ENCODE measurements at places on chromosomes 7 and 10.

- DNase-seq, result no peak
Observed at GRCh38 chr10:87068281-87068680, 26.4 kb downstream of the GLUD1 start.

- no peak for DNase-seq
Observed at GRCh38 chr10:96639899-96640298, 53.1 kb upstream of the TM9SF3 start.

GRCh38 chr10:29569795-29570194, 65.0 kb downstream of the SVIL start:
- DNase-seq, result no peak

GRCh38 chr10:12975266-12975665, 26.2 kb downstream of the CCDC3 start:
- DNase-seq, result peak; percentile 52

DNA sequence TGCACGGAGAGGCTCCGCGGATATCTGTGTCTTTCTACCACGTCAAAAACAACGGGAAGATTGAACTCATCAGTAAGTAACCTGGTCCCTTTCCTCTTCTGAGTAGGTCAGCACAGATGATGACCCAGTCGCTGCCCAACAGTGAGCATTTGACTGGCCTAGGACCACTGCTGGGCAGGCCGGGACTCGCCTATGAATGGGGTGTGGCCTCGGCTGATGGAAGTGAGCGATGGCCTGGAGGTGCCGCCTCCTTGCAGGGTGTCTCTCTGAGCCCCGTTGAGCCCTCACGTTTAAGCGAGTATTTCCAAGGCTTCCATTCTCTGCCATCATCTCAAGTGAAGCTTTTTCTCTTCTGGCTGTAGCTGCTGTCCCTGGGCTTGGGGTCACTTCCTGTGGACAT, 18.1 kb downstream of the EIF3B start:
- no peak for DNase-seq

- no peak for DNase-seq
Observed at GRCh38 chr10:31188792-31189406, 130.1 kb upstream of the ZEB1 start.

DNA sequence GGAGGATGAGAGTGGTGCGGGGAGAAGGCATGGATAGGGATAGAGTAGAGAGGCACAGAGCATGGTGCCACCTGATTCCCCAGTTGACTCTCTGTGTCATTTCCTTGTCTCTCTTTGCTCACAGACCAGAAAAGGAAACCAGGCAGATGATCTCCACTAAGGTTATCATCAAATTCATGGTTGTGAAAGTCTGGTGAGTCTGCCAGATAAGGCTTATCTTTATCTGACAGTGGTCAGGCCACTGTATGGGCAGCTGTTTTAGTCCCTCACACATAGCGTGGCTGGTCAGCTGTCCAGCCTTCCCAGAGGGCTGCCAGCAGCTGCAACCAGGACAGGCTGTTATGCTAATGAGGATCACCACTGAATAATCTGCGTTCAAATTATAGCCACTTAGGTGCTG, 99.0 kb downstream of the ADRA2A start:
- no peak for DNase-seq

DNA sequence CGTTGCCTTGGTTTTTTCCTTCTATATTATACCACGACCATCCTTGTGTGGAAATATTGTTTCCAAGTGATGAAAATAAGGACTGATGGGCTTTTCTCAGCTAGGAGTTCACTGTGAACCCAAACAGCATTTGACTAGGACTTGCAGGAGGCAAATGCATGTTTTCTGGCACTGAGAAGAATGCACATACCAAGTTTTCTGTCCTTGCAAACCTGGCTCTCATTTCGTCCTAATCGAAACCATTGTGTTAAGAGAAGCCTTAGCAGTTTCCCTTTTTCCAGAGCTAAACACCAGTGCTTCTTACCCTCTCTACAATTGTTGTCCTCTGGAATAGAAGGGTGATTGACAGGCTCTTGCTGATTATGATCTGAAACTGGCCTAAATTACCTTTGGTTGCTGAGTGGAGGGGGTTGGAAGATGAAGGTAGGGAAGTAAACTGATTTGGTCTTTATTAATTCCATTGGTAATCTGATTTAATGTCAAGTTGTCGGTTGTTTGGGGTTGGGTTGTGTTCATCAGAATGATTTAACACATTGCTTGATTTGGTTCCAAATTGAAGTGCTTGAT, 33.1 kb upstream of the ELMO1 start:
- DNase-seq, result no peak

DNA sequence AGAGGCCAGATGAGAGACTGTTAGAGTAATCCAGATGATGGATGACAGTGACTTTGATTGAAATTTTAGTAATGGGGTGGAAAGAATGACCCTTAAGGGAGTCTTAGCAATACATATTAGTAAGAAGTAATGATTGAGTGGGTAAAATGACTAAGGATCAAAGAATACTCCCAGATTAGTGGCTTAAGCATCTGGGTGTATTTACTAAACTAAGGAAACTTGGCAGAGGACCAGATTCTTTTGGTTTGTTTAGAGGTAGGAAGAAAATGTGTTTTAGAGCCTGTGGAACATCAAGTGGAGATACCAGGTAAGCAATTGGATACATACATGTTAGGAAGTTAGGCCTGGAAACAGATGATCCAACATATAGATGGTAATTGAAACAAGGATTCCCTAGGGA, 58.8 kb upstream of the ADRA2A start:
- no peak for DNase-seq

- DNase-seq, result no peak
Observed at GRCh38 chr10:44466236-44466635, 81.3 kb upstream of the CXCL12 start.

DNA sequence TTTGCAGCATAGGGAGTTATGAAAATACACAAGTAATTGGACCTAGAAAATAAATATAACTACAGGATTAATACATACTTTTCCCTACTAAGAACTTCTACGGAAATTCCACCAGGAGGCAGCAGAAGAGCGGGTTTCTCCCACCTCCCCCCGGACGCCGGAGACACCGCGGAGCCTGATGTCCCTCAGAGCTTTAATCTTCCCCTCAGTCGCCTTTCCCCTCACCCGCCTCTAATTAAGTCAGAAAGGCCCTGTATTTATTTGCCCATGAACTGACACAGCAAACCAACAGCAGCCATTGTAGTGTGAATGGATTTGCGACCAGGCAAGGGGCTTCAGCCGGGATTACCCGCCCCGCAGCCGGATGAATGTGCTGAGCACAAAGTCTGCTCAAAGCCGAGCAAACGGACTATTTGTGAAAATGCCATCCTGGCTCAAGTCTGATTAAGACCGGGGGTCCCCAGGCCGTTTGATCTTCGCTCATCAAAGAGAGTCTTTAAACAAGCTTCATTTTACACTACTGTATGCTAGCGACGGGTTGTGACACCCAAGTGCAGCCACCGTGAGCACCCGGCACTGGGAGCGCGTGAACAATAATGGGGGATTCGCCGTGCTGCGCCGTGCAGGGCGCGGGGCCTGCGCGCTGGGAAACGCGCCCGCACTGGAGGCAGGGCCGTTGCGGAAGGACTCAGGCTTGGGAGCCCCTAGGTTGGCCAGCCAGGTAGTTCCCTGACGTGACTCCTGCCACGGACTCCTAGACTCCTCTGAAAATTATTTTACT, 5.6 kb upstream of the DKK1 start:
- peak; percentile 79 for DNase-seq

GRCh38 chr7:26841003-26841739, 23.2 kb downstream of the SKAP2 start:
- DNase-seq, result no peak

DNA sequence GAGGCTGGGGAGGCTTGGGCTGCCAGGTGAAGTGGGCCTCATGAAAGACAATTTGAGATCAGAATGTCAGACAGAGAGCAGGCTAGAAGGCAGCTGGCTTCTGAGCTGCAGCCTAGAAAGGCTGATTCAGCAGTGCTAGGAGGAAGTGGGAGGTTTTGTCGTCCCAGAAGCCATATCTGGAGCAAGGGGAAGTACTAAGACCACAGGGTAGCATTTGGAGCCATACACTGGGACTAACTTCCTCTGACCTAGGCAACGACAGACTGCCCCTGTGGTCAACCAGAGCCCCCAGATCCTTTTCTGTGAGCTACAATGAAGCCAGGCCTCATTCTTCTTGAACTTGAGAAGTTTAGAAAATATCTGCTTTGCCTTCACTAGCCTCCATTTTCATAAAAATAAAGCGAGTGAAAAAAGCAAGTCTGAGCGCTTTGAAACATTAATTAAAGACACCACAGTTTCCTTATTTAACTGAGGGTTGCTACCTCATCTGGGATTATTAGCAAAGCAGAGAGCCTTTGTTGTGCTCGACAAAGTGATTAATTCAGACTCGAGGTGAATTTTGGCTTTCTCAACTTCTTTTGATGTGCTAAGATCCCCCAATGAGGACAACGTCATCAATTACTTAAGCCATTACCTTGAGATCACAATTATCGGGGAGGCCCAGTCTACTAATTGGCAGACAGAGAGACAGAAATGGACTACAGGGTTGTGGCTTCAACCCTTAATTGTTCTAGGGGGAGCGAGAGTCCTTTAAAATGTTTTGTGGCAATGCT, 26.6 kb downstream of the TBXAS1 start:
- DNase-seq, result no peak

GRCh38 chr7:131034166-131034881, 293.4 kb upstream of the MKLN1 start:
- DNase-seq, result no peak

DNA sequence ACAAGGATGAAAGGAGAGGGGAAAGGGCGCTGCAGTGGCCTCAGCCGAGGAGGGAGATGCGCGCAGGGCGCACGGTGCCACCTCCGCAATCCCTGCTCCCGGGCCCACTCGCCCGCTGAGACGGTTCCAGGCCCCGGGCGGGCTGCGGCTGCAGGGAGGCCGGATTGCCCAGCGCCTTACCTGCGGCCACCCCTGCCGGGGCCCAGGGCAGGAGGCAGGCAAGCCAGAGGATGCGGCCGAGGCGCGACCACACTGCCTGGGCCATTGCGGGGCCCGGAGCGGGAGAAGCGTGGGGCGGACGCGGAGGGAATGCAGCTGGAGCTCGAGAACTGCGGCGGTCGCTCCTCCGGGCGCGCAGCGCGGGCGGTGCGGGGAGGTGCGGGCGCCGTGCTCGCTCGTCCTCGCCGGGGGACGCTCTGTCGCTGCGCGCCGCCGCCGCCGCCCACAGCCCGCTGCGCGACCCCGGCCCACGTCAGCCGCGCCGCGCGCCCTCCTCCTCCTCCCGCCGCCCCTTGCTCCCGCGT, at the start of gene TMEM130:
Gene TMEM130, minus strand, starts transcription at position 418 of the 524 bp plus-strand sequence. Its CDS starts 153 bp downstream, at position 265.
- peak; percentile 62 for DNase-seq

- peak; percentile 80 for DNase-seq
Observed at GRCh38 chr10:117442944-117443685, 67.9 kb upstream of the PDZD8 start.

DNA sequence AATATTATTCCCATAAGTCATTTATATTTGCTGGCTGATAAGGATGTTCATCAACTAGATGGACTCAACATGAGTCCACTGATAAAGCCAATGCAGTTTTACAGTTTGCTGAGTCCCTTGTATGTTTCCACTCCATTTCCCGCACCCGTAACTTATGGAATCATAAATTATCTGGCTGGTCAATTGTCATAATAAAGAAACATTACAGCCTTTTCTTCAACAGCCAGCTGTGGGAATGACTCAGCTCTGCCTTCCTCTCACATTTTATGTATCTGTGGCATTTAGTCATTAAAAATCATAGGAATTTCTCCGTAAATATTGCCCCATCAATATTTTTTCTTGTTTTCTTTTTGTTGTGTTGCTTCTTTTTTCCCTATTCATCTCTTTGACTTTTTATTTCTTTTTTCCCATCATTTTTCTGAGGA, 22.3 kb upstream of the TMEM26 start:
- no peak for DNase-seq

DNA sequence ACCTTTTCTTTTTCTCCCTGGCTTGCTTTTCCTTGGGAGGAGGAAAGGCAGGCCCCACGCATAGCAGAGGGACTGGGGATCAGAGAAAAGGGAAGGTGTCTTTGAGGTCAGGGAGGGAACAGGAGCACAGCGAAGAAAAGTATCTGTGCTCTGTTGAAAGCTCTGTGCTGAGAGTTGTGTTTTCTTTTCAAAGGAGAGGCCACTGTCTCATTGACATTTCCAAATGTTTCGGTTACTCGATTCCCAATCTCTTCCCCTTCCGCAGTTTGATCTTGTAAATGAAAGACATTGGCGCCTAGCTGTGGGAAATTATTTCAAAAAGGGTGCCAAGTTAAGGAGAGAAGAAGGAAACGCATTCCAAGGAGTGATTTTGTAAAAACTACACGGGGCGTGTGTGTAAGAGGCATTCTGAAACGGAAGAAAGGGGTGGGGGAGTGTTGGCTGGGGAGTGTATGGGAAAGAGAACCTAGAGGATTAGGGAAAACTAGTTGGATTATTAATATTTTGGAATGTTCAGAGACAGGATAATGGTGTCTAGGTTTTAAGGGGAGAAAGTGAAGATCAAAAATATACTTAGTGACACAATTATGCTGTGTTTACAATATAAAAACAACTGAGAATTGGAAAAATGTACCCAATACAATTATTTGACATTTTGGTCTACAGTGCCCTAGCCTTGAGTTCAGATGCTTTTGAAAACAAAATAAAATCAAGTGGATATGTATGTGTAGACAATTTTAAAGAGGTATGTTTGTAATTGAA, 708 bp downstream of the KLHDC10 start:
- no peak for DNase-seq

DNA sequence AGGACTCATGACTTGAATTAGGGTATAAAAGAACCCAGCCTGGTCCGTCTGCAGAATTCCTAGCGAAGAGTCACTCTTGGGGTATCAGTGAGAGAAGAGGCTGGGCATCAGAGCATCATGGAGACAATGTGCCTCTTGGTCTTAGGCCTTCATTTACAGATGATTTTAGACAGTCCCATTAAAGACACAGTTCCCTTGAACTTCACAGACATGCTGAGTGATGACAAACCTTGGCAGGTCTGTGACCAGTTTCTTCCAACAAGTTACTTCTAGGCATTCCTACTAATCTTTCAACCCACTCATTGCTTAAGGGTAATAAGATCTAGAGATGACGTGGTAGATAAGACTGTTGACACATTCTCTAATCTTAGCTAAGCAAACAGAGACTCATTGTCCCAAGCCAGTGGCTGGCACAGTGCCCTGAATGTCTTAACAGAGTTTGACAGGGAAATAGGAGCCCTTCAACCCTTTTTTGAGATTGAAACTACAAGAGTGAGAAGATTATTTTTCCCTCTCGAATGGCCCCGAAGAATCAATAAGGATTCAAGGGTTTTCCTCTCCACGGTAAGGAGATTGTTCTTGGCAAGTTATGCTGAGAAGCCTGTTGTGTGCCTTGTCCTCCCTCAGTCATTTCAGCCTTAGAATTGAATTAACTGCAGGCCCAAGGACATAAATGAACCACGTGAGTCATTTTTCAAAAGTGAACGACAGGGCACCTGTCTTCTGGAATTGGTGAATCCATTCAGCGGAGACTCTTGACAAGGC, 281.1 kb downstream of the CCDC3 start:
- DNase-seq, result no peak

DNA sequence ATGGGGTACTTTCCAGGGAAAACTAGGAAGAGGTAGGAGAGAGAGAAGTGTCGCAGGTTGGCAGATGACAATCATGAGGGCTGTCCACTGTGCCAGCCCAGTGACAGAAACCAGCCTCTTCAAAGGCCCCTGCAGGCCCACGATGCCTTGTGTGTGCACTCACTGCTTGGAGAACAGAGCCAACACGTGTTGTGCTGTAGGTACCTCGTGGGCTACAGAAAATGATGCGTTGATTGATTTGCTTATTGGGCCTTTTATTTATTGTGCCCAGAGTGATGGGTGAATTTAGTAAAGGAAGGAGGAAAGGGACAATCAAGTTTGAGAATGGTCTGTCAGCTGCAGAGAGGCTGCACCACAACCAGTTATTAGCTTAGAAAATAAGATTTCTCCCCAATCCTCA, 215.1 kb downstream of the PLXNA4 start:
- DNase-seq, result no peak

GRCh38 chr7:132865366-132866143, 216.3 kb downstream of the CHCHD3 start:
- no peak for DNase-seq

GRCh38 chr10:17455015-17455520, 673 bp upstream of the ST8SIA6 start:
- no peak for DNase-seq
